ENCODE measurements at places on chromosomes 3 and 15.

- no peak for DNase-seq
Observed at GRCh38 chr3:123188058-123188457, 13.7 kb upstream of the SEC22A start.

- no peak for DNase-seq
Observed at GRCh38 chr3:178181784-178182183, 354.5 kb upstream of the KCNMB2 start.

GRCh38 chr3:162019817-162020216 is 523.2 kb downstream of the OTOL1 start:
- no peak for DNase-seq

GRCh38 chr3:17494117-17494809 is 248.2 kb downstream of the TBC1D5 start:
- no peak for DNase-seq

GRCh38 chr3:160094562-160094961 is 105.9 kb downstream of the IL12A start:
- no peak for DNase-seq

- DNase-seq = no peak
Observed at GRCh38 chr3:5186858-5187155, 700 bp upstream of the EDEM1 start.
